Activated T-cell treated with anti-CD3 and anti-CD28 coated beads, Interleukin-2, amount 50 U/mL, for 24 hours (primary cell): ENCODE measurements at places on chromosomes 13 and 19.

GRCh38 chr13:37288057-37288720, 182.7 kb upstream of the CSNK1A1L start:
- DNase-seq = no peak

DNA sequence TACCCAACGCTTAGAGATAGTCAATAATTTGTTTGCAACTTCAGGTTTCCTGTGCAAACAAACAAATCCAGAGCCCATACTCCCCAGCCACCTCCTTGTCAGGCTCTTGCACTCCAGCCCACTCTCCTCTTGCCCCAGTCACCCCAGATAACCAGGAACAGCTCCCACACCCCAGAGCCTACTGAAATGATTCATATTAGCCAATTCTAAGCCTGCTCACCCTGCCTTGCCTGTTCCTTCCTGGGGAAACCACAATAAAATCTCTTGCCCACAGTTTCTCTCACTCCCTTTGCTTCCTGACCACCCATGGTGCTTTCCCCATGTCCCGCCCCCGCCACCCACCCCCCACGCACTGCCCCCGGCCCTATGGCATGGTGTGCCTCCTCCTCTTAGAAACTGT, 3.8 kb upstream of the ACTL9 start:
- peak; percentile 50 for DNase-seq

DNA sequence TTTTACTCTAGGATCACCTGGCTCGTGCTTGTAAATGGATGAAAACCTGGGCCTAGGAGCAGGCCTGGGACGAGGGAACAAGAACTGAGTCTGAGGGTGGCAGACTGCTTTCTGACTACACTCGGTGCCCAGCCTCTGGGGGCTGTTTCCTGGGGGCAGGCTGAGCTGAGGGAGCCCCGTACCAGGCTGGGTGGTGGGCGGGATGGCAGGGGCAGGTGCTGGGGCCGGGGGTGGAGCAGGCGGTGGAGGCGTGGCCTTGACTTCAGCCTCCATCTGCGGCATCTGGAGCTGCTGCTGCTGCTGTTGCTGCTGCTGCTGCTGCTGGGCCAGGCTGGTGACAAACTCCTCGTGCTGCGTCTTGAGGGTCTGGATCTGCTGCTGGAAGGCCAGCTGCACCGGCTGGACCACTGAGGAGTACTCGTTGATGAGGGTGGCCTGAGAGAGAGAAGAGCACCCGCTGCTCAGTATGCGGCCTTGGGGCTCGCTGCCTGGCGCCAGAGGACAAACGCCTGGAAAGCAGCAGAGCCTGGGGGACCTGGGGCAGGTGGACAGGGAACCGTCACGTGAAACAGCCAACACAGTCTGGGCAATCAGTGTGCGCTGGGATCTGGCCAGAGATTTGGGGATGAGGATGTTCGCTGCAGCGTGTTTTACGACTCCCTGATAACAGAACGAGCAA, 12.6 kb downstream of the CHERP start:
- DNase-seq = no peak

DNA sequence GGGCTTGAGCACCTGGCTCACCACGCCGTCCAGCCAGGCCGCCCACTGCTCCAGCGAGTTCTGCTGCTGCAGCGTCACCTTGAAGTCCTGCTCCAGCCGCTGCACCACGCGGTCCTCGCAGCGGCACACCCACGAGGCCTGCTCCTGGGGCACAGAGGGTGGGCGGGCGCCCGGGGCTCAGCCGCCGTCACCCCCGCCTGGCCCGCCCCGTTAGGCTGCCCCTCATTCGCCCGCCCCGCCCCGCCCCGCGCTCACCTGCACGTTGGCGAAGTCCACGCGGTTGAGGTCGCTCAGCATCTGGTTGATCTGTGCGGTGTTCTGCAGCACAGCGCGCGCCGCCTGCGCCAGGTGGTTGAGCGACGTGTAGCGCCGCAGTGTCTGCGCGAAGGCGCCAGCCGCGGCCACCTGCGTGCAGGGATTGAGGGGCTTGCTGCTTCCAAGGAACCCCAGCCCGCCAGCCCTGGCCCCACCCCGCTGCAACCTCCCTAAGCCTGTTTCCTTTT, 11.3 kb downstream of the DCAF15 start:
- DNase-seq = no peak

- no peak for DNase-seq
Observed at GRCh38 chr13:105598529-105598928, 936.9 kb downstream of the EFNB2 start.

DNA sequence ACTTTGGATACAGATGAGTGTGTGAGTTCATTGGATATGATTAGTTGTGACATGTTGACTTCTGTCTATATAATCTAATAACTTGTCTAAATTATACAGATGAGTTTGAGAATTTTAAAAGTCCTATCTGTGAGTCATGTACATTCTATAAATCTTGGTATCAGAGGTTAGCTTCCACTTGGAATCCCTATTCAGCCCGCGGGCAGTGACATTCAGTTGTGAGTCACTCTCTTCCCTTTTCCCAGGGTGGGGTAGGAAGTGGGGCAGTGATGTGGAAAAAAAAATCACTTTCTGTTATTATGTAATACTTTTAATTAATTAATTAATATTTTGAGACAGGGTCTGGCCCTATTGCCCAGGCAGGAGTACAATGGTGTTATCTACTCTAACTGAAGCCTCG, 33.0 kb upstream of the ZNF808 start:
- no peak for DNase-seq

GRCh38 chr19:1767464-1767933, 14.2 kb downstream of the ONECUT3 start:
- DNase-seq = peak; percentile 82

GRCh38 chr13:68550330-68550729, 1320.2 kb upstream of the PCDH9 start:
- no peak for DNase-seq
